ENCODE measurements at places on chromosomes 3 and 15.
A peak's percentile ranks its signal among the peaks of the same experiment; 100 is the strongest.

GRCh38 chr15:85941186-85941855 lies 138.3 kb upstream of the AGBL1 start:
- no peaks in the 10 kb centered on the region for H3K27me3 ChIP-seq
- no peaks in the 10 kb centered on the region for H3K36me3 ChIP-seq
- no peak for DNase-seq
- H3K4me1 ChIP-seq = no peaks in the 10 kb centered on the region
- H3K4me3 ChIP-seq = no peak overlapping the region

DNA sequence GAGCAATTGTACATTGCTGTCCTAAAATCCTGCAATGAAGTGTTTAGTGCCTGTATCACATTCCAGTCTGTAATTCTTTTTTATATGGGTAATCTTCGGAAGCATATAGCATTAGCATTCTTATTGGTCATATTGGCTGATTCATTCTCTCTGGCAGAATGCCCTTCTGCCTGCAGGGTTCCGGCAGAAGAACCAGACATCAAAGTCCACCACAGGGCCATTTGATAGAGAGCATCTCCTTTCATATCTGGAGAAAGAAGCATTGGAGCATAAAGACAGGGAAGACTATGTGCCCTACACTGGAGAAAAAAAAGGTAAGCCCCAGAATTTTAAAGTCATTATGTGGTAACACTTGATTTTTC lies 39.6 kb downstream of the TMOD3 start:
- DNase-seq = no peak
- no peaks in the 10 kb centered on the region for H3K36me3 ChIP-seq
- no peaks in the 10 kb centered on the region for H3K4me1 ChIP-seq
- no peak overlapping the region for H3K27ac ChIP-seq

DNA sequence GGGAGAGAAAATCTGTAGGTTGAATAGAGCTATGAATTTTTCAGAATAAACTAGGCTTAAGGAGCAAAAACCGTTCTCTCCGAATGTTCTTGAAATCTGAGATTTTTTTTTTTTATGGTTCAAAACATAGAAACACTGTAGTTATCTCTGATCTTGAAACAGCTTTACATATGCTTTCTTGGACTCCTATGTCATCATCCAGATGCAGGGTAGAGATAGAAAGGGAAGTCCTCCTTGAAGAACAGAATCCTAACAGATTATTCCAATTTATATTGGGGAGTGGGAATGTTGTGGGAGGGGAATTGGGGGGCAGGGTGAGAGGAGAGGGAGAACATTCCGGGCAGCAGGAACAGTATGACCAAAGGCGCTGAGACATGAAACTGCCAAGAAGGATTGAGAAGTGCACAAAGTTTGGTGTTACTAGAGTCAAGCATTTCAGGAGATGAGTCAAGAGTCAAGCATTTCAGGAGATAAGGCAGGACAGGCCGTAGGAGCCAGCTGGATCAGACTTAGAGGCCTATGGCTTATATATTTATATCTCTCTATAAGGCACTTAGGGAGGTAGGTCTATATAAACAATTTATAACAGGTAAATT lies 21.9 kb upstream of the ST3GAL6 start:
- H3K36me3 ChIP-seq = no peaks in the 10 kb centered on the region
- H3K4me1 ChIP-seq = no peaks in the 10 kb centered on the region
- no peak for DNase-seq
- H3K27ac ChIP-seq = no peak overlapping the region
- no peaks in the 10 kb centered on the region for H3K27me3 ChIP-seq

- no peaks in the 10 kb centered on the region for H3K36me3 ChIP-seq
- no peak overlapping the region for H3K4me3 ChIP-seq
- no peaks in the 10 kb centered on the region for H3K4me1 ChIP-seq
- DNase-seq = no peak
Measured at GRCh38 chr15:73812806-73813465, 59.8 kb upstream of the INSYN1 start.

DNA sequence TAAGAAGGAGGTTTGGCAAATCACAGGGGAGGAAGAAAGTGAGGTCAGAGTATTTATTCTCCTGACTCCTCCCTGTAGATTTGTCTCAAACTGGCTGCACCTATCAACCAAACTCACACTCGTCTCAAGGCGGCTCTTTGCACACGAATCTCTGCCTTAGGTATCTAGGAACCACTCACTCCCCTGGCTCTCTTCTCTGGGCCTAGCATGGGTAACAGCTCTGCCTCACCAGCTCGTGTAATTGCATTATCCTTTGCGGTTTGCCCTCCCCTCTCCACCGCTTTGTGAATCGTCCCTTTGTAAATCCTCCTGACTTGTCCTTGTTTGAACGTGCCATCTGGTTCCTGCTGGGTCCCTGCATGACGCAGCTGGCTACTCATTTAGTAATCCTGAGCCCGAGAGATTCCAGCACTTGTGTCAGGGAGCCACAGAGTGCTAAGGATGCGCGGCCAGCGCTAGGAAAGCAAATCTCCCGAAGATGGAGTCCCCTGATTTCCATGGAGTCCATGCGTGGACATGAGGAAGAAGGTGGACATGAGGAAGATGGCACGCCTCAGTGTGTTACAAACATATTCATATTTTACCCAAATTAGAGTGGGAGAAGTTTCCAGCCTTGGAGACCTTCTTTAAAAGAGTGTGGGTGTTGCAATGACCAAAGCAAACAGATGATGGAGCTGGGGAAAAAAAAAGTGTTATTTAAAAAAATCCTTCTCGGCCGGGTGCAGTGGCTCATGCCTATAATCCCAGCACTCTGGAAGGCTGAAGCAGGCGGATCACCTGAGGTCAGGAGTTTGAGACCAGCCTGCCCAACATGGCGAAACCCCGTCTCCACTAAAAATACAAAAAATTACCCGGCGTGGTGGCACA lies 26.7 kb downstream of the NRROS start:
- H3K27me3 ChIP-seq = no peaks in the 10 kb centered on the region
- no peak for DNase-seq
- no peaks in the 10 kb centered on the region for H3K36me3 ChIP-seq
- H3K4me3 ChIP-seq = no peak overlapping the region

DNA sequence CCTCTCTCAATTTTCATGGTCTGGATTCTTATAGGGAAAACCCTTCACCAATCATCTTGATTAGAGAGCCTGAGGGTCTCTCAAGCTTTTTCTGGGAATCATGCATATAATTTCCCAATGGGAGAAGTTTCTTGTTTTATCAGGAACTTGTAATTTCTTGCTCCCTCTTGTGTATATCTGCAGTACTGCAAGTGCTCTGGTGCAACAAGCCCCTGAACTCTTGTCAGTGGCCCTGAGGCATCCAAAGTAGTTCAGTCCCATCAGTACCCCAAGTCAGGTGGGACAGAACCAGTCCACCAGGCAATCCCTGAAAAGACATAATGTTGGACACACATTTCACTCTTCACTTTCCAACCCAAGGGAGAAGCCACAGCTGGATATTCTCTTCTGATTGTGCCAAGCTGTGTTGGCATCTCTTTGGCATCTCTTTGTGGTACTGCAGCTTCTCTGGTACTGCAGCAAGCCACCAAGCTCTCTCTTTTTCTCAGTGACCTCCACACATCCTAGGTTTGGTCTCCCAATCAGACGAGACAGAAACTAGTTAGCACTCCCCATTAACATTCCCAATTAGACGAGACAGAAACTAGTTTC lies 214.5 kb downstream of the ZIC4 start:
- H3K27ac ChIP-seq = no peak overlapping the region
- DNase-seq = peak; percentile 62
- H3K4me3 ChIP-seq = no peak overlapping the region
- no peaks in the 10 kb centered on the region for H3K27me3 ChIP-seq

DNA sequence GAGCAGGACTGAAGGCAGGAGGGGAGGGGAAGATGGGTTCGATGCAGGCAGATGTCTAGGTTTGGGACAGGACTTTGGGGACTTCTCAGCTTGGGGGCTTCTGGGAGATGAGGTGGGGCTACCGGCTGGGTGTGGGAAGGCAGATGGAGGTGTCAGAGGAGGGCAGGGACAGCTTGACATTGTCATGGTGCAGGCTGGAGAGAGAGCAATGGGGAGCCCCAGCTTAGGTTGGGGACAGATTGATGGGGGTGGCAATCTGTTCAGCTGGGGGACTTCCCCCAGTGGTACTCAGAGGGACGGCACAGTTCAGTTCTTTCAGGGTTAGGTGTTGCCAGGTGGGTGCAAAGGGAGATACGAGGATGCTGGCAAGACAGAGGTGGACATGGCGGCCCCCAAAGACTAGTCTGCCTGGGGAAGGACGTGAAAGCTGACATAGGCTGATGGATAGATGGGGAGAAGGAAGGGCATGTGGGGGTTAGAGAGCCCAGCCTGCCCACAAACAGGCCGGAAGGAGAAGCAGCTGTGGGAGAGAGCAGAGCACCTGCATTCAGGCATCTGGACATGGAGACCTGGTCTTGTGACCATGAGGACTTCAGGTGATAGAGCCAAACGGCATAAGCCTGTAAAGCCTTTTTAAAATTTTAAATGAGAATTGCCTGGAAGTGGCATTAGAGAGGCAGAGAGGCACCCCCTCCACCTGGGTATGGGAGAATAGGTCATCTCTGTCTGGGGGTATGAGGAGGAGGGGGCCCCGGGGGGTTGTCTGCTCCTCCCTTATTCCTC lies 21.1 kb downstream of the ACAA1 start:
- no peak for DNase-seq
- no peak overlapping the region for H3K27ac ChIP-seq
- H3K4me3 ChIP-seq = no peak overlapping the region

- H3K27me3 ChIP-seq = no peaks in the 10 kb centered on the region
- no peak for DNase-seq
- H3K4me3 ChIP-seq = no peak overlapping the region
- no peak overlapping the region for H3K27ac ChIP-seq
- no peaks in the 10 kb centered on the region for H3K36me3 ChIP-seq
Measured at GRCh38 chr3:139187648-139188047, 143.0 kb upstream of the PRR23C start.

DNA sequence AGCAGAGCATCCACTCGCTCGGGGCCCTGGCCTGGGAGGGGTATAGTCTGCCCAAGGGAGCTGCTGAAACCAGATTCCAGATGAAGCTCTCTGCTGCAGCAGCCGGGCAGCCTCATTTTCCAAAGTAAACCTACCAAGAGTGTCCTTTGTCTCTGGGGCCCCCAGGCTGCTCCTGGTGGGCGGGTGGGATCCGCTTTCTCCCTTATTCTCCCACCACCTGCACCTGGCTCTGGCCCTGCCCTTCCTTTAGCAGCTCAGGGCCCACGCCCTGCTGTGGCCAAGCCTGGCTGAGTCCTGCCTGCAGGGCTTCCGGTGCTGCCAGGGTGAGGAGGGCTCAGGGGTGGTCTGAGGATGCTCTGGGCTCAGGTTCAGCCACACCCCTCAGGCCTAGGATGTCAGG lies 13.0 kb downstream of the SCN5A start:
- H3K36me3 ChIP-seq = no peaks in the 10 kb centered on the region
- H3K27me3 ChIP-seq = no peaks in the 10 kb centered on the region
- no peak overlapping the region for H3K4me3 ChIP-seq
- no peak overlapping the region for H3K27ac ChIP-seq
- no peaks in the 10 kb centered on the region for H3K4me1 ChIP-seq
- peak; percentile 73 for DNase-seq

GRCh38 chr3:31132132-31132769 lies 237.8 kb upstream of the GADL1 start:
- no peaks in the 10 kb centered on the region for H3K36me3 ChIP-seq
- H3K4me1 ChIP-seq = no peaks in the 10 kb centered on the region
- peak; percentile 40 for DNase-seq
- H3K4me3 ChIP-seq = no peak overlapping the region
- H3K27ac ChIP-seq = no peak overlapping the region

DNA sequence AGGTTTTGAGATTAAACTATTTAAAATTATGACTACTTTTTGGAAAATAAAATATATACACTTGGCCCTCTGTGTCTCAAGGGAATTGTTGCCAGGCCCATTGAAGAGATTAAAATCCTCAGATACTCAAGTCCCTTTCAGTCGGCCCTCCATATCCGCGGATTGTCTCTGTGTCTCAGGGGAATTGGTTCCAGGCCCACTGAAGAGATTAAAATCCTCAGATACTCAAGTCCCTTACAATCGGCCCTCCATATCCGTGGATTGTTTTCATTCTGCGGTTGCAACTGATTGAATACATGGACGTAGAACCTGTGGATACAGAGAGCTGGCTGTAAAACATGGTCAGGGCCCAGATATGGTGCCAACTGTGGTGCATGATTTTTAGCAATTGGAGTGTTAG lies 15.7 kb upstream of the LRCH3 start:
- peaks cover 34% of the 10 kb centered on the region for H3K36me3 ChIP-seq
- H3K27me3 ChIP-seq = no peaks in the 10 kb centered on the region
- no peak overlapping the region for H3K4me3 ChIP-seq
- no peaks in the 10 kb centered on the region for H3K4me1 ChIP-seq

- H3K27me3 ChIP-seq = no peaks in the 10 kb centered on the region
- peak overlapping the region; percentile 81 for H3K4me3 ChIP-seq
- peaks cover 21% of the 10 kb centered on the region for H3K36me3 ChIP-seq
- peak overlapping the region; percentile 95 for H3K27ac ChIP-seq
Measured at GRCh38 chr3:129277829-129278271, 820 bp upstream of the HMCES start.

DNA sequence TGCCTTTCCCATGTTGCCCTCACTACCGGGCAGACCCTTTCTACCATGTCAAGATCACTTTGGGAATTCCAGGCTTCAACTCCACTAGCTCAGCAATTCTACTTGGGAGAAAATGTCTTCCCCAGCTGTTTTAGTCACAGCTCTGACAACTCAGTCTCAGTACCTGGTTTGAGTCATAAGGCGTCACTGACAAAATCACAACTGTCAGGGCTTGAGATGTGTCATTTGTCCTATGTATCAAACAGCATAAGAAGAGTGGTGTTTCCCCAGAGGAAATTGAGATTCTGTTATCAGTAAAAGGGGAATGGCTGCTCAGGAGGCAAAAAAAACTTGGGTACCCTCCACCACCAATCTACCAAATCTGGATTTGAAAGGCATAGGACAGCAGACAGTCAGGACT lies 594.9 kb upstream of the SUCLG2 start:
- no peaks in the 10 kb centered on the region for H3K36me3 ChIP-seq
- no peak overlapping the region for H3K27ac ChIP-seq
- H3K4me3 ChIP-seq = no peak overlapping the region

DNA sequence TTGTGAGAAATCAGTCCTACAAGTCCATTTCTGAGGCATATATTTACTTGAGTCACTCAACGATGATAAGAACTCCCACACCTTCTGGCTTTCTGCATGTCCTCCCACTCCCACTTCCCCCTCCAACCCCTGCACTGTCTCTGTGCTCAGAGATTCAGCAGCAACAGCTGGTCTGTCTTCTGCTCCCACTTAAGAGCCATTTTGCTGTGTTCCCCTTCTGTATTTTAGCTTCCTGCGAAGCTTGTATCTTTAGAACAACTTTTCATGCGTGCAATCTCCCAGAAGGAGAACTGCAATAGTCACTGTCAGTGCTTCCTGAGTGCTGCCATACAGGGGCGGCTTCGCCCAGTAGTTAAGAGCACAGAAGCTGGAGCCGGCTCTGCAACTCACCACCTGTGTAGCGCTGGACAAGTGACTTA lies 90.0 kb upstream of the SPATA12 start:
- H3K4me1 ChIP-seq = no peaks in the 10 kb centered on the region
- no peaks in the 10 kb centered on the region for H3K36me3 ChIP-seq
- no peak overlapping the region for H3K4me3 ChIP-seq
- no peaks in the 10 kb centered on the region for H3K27me3 ChIP-seq
- DNase-seq = peak; percentile 60
